ENCODE measurements at places on chromosomes 2 and 18.

GRCh38 chr2:126795656-126796055, 103.0 kb upstream of the TEX51 start:
- no peak for DNase-seq

DNA sequence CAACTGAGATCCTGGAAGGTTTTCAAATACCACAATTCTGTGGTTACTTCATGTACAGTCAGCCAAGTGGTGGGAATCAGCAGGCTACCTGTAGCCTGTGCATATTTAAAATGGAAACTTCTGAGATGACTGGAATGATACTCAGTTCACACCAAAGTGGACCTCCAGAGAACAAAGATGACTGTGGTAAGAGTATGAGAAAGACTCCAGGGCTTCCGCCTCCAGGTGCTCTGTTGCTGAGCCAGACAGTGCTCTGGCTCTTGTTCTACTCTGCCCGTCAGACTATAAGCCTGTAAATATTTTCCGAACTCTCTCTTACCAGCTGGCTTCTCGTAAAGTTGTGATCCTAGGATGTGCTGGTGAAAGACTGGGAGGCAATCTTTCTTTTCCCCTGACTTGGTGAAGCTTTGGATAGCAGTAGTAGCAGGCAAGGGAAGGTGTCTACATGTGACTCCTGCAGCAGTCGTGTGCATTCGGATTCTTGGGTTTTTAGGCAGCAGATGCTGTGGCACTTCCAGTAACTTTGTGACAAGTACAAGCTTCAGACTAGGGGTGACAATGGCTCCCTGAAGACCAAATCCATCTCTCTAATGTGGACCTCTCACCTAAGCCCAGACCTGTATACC, 23.1 kb downstream of the ST3GAL5 start:
- no peak for DNase-seq

DNA sequence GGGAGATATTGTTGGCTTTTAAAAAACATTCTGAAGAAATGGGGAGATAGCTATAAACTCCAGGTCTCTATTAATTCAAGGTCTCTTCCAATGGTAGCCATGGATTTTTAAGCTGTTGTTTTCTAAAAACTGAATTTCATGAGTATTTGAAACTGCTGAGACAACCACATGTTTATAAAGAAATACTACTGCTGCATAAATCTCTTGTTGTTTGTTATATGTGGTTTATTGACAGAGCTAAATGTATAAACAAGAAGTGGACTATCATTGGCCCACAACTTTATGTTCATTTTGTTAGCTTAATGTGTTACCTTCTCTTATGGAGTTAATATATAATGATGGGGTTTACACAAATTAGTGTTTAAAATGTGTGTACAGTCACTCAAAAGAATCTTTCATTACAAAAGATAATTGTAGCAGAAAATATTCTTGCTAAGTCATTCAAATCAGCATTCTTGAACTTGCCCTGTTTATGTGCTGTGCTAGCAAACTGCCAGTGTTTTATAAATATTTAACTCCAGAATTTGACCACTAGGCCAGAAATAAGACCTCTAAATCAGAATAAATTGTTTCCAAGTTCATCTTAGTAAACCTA, 242.1 kb downstream of the TMX3 start:
- no peak for DNase-seq

DNA sequence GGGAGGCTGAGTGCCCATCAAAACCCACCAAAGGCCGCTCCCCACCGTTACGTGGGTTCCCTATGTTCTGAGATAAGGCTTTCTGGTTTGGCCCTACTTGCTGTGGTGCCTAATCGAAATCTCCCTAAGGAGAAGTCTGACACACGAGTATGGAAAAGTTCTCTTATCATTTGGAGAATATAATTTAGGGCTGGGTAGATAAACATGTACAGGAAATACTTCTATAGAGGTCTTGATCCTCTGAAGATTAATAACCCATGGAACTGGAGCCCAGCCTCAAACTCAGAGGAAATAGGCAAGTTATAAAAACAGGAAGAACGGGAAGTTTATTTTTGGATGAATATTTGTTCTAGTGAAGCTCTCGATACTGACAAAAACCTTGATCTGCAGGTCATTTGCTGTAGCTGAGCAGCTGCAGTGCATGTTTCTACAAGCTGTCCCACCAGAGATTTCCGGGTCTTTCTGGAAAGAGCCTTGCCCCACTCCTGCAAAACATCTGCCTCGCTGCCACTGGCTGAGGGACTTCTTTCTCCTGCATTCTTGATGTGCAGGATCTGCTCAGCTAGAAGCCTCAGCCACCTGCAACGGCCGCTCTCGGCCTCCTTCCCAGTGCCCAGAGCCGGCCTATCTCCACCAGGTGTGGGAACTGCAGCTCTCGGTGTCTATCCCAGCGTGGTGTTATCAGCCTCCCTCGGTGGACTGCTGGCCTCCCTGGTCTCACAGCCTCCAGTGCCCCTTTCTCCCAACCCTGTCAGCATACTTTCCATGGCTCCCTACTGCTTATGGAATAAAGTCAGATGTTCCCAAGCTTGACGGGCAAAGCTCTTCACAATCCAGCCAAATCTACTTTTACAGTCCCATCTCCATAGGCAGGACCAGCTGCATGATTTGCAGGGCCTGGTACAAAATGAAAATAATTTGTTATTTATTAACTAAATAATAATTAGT, 48.6 kb downstream of the SPRED2 start:
- no peak for DNase-seq

DNA sequence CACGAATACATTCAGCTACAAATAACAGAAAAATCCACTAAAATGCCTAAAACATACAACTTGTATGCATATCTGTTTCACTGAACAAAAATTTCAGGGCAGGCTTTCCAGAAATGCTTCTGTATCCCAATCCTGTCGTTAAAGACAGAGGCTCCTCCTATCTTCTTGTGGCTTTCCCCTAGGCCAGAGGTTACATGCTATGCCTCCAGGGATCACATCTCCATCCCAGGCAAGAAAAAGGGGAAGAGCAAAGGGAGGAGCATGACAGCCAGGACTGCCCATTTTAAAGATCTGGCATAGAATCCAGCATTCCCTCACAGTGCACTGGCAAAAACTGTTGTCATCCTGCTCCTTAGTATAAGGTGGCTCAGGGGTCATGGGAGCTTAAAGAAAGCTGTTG, 268.7 kb upstream of the SETBP1 start:
- DNase-seq = no peak

GRCh38 chr2:113962692-113963480, 73.0 kb downstream of the ACTR3 start:
- DNase-seq = no peak

DNA sequence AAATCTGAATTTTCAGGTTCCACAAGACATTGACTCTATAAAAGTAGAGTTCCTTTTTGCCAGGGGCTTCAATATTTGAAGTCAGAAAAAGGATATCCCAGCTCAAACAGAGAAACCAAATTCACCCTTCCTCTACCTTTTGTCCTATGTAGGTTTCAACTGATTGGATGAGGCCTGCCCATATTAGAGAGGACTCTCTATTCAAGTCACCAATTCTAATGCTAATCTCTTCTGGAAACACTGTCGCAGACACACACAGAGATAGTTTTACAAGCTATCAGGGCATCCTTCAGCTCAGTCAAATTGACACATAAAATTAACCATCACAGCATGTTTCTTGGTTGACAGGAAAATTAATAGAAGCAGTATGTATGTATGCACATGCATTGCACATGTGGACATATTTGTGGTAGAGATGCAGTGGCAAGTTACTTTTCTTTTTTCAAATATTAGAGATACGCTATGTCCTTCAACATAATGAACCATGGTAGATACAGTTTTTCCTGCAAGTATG, 207.1 kb downstream of the RAD51AP2 start:
- DNase-seq = no peak

- peak; percentile 71 for DNase-seq
These were observed 16.6 kb upstream of the PCBP1 start for GRCh38 chr2:70070542-70071268.

DNA sequence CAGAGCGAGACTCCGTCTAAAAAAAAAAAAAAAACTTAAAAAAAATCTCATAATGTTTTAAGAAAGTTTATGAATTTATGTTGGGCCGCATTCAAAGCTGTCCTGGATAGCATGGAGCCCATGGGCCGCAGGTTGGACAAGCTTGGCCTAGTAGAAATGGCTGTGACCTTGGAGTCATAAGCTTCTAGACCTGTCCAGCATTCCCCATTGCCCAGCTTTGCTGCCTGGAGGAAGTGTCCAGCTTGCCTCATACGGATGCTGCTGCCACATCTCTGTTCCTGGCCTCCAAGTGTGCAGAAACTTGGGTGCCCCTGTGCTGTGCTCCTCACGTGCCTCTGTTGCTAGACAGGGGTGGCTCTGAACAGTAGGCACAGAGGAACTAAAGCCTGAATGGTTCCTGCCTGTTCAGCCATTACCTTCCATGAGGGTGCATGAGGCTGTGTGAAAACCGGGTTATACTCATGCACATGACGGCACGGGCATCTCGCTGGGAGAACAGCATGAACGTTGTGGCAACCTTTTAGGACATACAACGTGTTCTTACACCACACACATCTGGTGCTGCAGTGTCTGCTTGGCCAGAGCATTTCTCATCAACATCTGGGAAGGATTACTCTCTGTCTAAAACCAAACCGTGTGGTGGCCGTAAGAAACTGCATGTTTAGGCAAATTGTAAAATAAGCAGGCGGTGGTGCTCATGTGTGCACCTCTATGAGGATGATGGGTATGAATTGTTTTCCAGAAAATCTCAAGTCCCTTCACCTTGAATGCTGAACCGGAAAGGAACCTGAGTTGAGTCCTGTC, 38.2 kb downstream of the FHOD3 start:
- no peak for DNase-seq

All from COR-L47 (cell line).